HFFc6 (cell line): ENCODE measurements at places on chromosomes 12 and 14. TPM values are rescaled to one million over a fixed set of nuclear protein-coding genes. Genes with fewer than 3 reads are reported as not detected.

Gene KRT4
- 0.24 TPM in 1 of 3 replicates, not detected in the others for total RNA-seq

DNA sequence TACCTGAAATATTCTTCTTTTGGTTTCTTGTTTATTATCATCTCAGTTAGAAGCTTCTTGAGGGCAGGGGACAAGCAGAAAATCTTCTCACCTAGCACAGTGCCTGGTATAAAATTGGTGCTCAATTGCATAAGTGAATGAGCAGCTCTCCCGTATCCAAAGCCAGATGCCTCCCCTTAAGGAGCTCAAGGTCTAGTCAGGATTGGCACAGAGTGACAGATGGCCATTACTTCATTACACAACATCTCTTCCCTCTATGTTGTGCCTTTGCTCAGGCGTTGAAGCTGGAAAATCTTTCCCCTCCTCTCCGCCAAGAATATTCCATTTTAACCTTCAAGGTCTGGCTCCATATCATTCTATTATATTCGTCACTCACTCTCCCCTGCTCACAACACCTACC lies 3.6 kb downstream of the SLC4A8 start:
- no peak for DNase-seq

DNA sequence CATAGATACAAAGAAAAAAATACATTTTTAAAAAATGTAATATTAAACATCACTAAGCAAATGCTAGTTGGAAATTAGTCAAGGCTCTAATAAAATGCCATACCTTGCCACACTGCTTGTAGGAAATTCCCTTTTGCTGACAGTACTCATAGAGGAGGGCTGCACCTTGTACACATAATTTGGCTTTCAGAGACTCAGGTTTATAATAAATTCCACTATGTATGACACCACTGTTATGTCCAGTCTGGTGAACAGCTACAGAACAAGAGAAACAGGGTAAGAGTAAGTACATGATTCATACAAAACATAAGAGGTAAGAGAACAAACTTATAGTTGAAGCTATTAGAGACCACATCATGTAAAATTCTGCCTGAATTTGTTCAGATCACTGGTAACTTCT lies 10.1 kb downstream of the L2HGDH start:
- no peak for DNase-seq

Gene CAMKK2
- total RNA-seq: 29.1 to 31.1 TPM (median 30.1 TPM) in 3 replicates

Gene TRIM9
- not detected in 3 replicates for total RNA-seq

DNA sequence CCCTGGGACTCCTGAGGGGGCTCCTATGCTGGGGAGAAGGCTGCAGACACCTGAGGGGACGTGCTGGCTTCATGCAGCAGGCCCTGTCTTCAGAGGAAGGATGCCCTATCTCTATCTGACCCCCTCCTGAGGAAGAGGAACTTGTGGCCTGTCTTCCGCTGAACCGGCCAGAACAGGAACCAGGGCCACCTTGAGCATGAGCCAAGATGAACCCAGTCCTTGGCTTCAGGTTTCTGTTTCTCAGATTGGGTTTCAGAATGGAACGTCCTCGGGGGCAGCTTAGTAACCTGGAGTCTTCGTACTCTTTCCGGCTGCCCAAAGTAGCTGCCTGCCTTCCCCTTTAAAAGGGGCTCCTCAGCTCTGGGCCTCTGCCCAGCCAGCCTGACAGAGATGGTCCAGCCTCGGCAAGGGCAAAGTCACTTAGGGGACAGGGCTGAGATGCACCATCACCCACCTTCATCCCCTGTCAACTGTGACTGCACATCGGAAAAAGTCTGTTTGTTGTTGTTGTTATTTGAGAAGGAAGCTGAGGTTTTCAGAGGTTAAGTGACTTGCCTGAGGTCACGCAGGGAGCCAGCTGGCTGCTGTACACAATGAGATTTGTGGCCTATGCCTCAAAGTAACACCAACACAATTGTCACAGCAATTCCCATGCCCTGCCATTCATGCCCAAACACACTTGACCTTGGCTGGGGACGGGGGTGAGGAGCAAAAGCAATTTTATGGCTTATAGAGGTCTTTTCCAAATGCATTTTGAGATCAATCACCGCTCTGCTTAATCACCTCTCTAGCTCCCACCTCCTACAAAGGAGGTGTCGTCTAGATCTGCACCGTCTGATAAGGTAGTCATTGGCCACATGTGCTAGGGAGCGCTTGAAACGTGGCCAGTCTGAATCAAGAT lies 13.4 kb downstream of the ASB2 start:
- DNase-seq: no peak

- no peak for DNase-seq
Measured at GRCh38 chr14:92510972-92511371, 2.6 kb upstream of the RIN3 start.

DNA sequence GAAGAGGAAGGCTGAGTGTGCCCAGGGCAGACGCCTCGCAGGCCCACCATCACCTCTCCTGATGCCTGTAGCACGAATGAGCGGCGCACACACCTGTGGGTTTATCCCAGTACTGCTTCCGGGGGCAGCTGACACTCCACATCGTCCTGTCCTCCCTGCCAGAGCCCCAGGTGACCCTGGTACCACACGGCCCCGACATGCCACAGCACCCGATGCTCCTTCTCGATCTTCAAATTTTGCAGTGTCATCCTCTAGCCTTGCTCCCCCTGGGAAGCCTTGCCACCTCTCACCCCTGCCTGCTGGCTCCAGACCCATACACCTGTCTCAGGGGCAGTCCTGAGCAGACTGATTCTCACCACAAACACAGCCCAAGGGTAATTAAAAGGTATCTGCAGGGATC lies 40.6 kb downstream of the ANO2 start:
- no peak for DNase-seq

GRCh38 chr12:130825771-130826150 lies 13.3 kb downstream of the STX2 start:
- DNase-seq: no peak

DNA sequence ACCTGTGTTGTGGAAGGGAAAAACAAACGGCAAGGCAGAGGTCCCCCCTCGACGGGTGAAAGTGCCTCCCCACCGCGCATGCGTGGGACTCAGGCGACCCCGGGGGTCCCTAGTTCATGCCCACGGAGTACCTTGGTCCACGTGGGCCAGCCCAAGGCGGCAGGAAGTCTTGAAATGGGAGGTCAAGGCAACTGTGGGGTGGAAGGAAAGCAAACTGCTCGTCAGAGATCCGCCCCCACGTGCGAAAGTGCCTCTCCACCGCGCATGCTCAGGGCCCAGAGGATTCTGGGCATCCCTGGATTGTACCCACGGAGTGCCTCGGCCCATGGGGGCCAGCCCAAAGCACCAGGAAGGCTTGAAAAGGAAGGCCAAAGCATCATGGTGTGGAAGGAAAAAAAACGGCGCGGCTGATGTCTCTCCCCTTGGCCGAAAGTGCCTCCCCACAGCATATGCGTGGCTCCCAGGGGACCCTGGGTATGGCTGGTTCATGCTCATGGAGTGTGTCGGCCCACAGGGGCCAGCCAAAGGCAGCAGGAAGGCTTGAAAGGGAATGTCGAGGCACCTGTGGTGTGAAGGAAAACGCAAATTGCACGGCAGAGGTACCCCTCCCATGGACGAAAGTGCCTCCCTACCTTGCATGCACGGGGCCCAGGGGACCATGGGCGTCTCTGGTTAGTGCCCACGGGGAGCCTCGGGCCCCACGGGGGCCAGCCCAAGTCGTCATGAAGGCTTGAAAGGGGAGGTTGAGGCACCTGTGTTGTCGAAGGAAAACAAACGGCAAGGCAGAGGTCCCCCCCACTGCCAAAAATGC lies 369.7 kb downstream of the ALG10 start:
- DNase-seq: no peak

- no peak for DNase-seq
Measured at GRCh38 chr14:77243853-77244252, 27.2 kb downstream of the NGB start.
